ENCODE measurements at places on chromosomes 7 and 10.

- no peak for DNase-seq
These were observed 94.3 kb upstream of the ETV1 start for GRCh38 chr7:14083761-14084160.

DNA sequence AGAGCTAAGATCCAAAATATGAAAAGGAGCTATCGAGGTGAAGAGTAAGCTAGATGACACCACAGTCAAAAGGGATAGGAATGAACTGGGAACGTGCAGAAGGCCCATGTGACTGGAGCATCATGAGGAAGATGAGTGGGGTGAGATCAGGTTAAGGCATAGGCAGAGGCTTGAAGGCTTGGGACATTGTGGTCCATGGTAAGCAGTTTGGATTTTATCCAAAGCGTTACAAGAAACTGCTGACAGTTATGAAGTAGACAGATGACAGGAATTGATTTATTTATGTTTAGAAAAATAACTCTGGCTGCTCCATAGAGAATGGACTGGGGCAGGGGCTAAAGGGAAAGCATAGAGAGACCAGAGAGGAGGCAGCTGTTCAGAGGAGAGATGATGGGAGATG, 18.1 kb upstream of the PANK1 start:
- DNase-seq, result no peak

DNA sequence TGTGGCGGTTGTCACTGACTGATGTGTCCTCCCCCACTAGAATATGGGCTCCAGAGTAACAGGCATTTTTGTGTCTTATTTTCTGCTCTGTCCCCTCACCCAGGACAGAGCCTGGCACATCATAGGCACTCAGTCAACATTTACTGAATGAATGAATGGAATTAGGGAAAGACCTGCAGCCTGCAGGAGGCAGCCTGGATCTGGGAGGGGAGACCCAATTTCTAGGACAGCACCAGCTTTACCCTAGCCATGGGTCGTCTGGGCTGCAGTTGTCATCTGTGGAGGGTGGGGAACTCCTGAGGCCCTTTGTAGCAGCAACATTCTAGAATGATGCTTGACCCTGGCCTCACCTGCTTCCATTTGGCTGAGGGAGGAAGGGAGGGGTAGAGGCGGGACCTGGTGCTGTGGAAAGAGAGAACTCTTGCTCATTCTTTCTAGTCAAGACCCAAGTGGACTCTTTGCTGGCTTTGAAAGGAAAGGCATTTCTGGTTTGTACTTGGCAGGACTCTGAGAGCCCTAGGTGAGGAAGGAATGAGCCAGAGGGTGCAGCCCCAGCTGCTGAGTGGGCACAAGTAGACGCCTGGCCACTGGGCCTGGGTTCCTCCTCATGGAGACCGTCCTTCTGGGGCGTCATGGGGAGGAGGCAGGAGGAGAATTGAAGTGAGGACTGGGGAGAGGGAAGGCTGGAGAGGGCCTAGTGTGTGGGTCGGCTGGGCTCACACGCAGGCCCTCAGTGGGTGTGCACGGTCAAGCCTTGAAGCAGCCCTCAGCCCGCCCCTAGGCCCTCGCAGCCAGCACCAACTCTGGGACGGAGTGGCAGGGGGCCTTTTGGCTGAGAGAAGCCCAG, 8.9 kb downstream of the FGF8 start:
- no peak for DNase-seq

DNA sequence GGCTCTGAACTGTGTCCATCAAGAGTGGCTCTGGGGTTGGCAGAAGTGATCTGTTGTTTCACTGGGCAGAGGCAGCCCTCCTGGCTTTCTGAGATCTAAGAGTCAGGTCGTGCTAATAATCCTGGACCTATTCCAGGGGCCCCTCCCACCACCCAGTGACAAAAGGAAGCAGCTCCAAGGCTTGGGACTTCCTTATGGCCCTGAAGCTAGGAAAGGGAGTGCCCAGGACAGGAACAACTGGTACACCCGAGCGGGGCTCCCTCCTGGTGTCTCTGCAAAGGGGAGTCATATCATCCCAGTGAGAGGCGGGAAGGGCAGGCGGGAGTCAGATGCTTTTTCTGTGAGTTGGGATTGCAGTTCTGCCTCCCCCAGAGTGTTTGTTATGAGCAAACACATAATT, 32.3 kb downstream of the RPS24 start:
- peak; percentile 88 for DNase-seq

DNA sequence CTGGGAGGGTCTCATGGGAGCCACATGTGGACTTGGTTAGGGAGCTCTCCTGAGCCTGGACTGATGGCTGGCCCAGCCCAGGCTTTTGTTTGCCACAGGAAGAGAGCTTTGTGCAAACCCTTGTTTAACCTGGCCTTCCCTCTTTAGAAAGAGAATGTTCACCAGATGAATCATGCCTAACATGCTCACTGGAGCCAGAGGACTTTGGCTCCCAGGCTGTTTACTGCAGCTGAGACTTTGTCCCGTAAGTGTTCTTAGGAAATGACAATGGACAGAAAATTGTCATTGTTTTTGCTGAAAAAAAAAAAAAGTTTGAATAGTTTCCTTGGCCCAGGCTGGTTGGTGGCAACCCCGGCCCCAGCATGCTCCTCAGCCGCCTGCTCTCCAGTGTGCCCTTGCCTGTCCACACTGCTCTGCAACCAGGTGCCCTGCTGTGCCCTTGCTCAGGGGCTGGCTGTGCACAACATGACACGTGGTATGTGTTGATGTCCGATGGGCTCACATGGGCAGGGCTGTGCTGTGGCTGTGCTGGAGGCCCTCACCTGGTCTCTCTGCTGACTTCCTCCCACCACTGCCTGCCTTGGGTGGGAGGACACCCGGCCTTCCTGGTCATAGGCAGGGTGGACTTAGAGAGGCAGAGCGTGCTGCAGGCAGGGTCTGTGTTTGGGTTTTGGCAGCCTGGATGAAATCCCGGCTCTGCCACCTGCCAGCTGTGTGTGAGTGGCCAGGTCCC, 215.3 kb upstream of the ZNF32 start:
- DNase-seq, result peak; percentile 43

- DNase-seq, result peak; percentile 92
These were observed 137.4 kb upstream of the CDCA7L start for GRCh38 chr7:22082886-22083703.

- DNase-seq, result no peak
These were observed 141.6 kb downstream of the DGKB start for GRCh38 chr7:14760730-14761478.

GRCh38 chr10:121409466-121410104, 188.7 kb downstream of the FGFR2 start:
- DNase-seq, result no peak

DNA sequence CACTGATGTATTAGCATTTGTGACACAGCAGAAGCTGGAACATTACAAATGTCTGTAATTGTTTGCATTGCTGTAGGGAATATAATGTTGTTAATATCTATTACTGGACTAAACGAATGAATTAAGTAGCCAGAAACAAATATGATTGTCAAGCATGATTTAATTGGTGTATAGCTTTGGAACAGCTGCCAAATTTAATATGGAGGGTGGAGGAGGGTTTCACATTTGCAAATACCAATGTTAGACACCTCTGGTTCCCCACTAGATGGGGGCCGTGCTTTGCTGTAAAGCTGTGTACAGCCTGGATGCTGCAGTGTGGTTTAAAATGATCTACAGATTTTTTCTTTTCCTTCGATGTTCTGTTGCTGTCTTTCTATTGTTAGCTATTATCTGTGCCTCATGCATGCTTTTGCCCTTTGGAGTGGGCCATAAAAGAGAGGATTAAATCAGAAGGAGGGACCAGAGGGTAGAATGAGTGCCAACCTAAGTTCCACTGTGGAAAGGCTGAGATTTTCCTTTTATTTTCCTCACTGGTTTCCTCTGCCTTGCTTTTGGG, 23.1 kb downstream of the DNAJB9 start:
- DNase-seq, result no peak

DNA sequence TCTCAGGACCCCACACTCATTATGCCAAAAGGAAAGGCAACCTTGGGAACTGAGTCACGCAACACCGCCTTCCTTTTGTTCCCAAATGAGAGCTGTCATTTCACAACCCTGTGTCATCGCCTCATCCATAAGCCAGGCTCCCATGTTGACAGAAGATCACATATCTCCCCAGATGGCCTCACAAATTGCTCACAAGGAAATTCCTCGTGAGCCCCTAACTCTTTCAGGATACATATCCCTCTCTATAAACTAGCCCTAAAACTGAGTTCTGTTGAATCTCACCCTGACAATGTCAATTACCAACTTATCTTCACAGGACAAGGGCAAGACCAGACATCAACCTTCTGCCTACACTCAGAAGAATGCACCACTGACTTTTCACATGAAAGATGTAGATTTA, 22.6 kb downstream of the CCDC3 start:
- no peak for DNase-seq

DNA sequence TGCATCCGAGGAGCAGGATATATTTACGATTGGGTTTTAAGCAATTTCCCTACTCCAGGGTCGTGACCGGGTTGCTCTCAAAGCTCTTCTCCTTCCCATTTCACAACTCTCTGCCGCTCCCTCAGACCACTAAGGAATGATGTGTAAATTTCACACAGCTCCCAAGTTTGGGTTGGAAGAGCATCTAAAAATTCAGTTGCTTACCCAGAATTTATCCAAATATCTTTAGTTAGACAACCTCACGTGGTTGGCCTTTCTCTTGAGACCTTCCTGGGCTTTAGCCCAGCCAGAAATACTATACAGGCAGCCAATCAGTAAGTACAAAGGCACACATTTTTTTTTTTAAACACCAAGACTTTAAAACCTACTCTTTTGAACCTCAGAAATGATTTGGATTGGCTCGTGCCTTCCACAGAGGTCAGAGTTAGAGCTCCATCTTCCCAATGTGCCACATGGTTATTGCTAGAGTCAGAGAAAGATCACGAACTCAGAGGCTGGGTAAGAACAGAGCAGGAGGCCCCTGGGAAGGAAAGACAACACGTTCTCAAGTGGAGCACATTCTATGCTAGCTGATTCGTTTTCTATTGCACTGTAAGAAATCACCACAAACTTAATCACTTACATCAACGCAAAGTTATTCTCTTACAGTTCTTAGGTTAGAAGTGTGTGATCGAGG, 335.4 kb upstream of the MGMT start:
- DNase-seq, result no peak

- DNase-seq, result peak; percentile 8
These were observed 138.0 kb downstream of the PTPN20 start for GRCh38 chr10:47049056-47049851.

DNA sequence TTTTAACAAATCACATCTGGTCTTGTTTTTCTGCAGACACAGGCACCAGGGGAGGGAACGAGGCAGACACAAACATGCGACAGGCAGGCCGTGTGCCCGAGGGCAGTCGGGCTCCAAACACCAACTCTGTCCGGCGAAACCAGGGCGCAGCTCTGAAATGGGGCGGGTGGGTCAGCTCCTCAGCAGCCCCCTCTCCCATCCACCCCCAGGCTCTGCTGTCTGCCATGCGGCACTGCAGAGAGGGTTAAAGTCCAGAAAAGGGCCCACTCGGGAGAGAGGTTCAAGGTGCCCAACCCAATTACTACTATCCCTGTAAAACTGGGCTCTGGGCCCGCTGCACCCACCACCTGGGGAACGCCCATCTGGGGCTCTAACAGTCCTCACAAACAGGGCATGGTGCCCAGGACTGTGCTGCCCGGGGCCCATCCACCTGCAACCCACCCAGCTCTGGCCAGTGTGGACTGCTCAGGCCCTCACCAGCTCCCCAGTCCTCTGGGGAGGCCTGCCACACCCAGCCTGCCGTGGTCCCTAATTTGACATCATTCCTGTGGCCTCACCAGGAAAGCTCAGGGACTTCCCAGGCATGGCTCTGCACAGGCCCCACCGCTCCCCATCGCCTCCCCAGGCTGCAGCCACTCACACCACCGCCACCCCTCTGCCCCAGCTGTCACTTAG, 18.7 kb downstream of the YKT6 start:
- peak; percentile 12 for DNase-seq

- DNase-seq, result no peak
These were observed 421.4 kb downstream of the PLXDC2 start for GRCh38 chr10:20237586-20237985.

GRCh38 chr7:22397981-22398380, 41.0 kb upstream of the RAPGEF5 start:
- no peak for DNase-seq

DNA sequence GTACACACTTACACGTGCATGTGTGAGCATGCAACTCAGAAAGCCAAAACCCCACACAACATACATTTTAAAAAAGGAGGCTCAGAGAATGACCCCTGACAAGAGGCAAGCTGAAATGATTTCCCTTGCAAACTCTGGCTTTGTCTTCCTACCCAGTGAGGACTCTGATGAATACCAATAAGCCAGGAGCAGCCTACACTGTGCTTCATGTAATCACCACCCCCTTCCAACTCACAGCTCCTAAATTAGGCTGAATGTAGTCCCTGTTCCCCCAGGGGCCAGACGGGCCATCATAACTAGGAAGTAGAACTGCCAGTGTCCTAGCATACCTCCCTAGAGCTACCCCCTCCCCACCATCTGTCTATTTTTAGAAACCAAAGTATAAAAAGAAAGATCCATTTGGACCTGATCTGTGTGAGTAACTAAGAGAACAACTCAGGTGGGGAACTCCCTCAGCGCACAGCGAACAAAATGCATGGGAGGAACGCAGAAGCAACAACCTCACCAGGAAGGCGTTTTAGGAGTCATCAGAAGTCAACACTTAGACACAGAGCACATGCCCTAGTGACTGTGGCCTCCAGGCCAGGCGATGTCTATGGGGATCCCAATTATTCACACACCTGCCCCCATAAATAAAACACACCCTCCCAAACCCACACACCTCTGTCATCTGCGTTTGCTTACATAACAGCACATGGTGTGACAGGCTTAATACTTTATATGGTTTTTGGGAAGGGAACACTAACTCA, 1.9 kb downstream of the DGKI start:
- DNase-seq, result no peak

- DNase-seq, result no peak
These were observed 13.8 kb upstream of the DGKI start for GRCh38 chr7:137860542-137860941.

DNA sequence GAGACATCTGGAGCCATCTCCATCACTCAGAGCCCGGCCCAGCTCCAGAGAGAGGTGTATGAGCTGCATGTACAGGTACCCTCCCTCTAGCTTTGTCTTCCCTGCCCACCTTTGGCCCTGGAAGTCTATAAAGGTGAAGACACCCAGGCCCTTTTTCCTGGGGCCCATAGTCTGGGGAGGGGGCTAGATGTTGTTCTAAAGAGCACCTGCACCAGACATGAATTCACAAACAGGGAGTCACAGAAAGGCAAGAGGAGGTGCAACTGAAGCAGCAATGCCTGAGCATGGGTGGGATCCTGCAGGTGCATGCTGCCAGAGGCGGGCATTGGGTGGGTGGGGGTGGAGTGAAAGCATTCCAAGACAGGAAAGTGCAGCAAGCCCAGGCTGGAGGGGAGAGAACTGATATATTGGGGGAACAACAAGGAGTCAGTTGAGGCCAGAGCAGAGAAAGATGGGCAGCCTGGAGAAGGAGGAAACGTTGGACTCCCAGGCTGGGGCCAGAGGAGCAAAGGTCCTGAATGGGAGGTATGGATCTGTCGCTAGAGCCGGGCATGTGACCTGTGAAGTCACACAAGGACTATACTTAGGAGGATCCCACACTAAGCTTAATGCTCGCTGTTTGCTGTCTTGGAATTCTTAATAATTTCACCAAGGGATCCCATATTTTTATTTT, 11.7 kb downstream of the CDHR1 start:
- no peak for DNase-seq
